Activated CD4-positive, alpha-beta memory T cell treated with anti-CD3 and anti-CD28 coated beads for 36 hours (primary cell): ENCODE measurements at places on chromosomes 2 and 18. TPM values are rescaled to one million over a fixed set of nuclear protein-coding genes. Genes with fewer than 3 reads are reported as not detected.

- no peak for DNase-seq
Measured at GRCh38 chr2:144470334-144470733, 49.6 kb downstream of the ZEB2 start.

GRCh38 chr18:36634573-36635216, 194.1 kb downstream of the TPGS2 start:
- DNase-seq = no peak

DNA sequence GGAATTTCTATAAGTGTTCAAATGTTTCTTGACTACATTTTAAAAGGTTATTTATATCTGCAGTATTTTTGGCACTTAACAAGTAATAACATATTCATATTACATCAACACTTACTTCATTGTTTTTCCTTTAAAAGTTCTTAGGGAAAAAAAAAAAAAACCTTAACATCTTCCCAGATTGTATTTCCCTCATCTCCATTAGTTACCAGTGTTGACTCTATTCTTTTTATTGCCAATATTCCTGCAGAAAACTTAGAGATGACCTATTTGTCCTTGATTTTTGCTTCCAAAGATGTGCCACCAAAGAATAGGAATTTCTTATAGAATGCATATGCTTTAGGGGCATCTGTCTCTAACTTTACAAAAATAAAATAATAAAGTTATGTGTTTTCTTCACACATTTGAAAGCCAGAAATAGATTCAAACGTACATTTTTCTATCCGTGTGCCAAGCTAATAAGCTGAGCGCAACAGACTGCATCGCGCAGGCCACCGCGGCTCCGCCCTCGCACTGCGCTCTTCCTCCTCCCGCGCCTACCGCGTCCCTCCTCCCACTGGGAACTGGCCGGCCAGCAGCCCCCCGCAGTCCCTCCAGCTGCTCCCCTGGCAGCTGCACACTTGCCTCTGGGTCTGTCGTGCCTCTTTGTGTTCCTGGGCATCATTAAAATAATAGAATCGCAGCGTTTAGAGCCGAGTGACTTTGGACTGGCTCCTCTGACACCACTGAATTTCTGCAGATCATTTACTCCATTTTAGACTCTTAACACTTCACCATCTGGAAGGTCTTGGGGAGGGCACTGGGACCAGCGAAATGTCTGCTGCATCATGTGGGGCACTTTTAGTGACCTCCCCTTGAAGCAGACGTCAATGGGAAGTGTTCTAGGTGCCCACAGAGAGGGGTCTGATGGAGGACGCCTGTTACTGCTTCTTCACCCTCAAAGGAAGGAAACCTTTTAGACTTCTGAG, 21.2 kb upstream of the NAB1 start:
- peak; percentile 25 for DNase-seq

DNA sequence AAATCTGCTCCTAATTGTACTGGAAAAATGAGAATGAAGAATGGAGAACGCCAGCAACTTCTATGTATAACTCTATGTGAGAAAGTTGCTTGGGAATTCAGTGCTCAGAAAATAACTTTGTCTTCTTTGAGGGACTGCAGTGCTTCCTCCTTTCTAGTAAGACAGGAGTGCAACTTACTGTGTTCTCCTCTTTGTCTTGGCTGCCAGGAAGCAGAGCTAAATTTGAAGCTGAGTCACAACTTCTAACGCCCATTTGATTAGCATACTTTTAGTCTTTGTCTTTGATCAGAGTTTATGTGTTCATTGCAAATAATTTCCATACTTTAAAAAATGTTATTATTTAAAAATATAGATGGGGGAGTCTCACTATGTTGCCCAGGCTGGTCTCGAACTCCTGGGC, 6.6 kb downstream of the ARHGAP25 start:
- DNase-seq = no peak

GRCh38 chr2:64661741-64662169, 8.0 kb upstream of the SERTAD2 start:
- DNase-seq = no peak

DNA sequence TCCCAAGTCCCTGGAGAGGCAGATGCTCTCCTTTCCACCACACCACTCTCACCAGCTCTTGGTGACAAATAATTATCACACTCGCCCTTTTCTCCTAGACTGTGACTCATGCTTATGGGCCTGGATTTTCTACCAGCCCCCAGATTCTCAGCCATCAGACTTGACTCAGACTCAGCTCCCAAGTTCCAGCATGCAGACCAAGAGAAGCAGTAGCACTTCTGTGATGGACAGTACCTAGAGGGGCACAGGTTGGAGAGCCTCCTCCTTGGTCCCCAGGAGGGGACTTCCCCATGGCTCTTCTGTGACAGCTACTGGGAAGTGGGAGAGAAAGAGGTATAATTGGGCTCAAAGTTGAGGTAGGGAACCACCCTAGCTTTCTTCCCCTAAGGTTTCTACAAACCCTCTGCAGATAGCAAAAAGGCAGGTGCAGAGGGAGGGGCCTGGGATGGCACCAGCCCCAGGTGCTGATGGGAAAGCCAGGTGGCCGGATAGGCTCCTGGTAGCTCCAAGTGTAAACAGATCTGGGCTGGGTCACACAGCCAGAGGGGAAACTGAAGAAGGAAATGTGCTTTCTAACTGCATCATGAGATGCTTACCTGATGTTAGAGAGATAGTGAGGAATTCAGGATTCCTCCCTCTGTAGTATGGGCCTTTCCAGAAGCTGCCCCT, 4.1 kb downstream of the TCF23 start:
- DNase-seq = no peak

- no peak for DNase-seq
Measured at GRCh38 chr18:40380686-40381439, 1574.2 kb upstream of the PIK3C3 start.

DNA sequence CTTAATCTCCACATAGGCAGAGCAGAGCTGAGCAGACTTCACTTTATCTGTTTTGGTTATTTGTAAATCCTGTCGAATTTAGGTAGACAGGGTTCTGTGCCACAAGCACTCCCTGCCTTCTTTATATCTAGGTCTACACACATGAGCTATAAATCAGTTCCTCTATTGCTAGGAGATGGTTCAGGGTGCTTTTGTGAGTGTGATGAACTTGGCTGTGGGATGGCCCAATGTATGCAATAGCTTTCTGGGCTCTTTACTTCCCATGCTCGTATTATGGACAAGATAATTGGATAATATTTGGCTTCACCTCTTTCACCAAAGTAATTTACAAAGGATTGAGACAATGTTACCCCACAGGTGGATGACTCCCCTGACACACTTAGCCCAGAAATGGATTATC, 72.2 kb downstream of the PLB1 start:
- no peak for DNase-seq

DNA sequence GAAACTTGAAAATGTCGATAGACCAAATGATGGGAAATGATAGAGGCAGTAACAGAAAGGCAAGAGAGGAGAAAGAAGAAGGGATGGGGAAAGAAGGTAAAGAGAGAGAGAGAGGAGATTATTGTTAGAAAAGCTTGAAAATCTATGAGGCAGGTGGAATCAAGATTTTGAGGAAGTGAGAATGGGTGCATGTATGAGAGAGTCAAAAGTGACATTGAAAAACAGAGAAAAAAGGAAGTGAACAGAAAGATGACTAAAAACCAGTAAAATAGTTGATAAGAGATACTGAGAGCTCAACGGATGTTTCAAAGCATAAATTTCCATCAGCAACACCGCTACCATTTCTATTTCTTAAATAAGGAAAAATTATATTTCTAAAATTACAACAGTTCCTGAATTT, 327.4 kb upstream of the CWC22 start:
- DNase-seq = no peak

DNA sequence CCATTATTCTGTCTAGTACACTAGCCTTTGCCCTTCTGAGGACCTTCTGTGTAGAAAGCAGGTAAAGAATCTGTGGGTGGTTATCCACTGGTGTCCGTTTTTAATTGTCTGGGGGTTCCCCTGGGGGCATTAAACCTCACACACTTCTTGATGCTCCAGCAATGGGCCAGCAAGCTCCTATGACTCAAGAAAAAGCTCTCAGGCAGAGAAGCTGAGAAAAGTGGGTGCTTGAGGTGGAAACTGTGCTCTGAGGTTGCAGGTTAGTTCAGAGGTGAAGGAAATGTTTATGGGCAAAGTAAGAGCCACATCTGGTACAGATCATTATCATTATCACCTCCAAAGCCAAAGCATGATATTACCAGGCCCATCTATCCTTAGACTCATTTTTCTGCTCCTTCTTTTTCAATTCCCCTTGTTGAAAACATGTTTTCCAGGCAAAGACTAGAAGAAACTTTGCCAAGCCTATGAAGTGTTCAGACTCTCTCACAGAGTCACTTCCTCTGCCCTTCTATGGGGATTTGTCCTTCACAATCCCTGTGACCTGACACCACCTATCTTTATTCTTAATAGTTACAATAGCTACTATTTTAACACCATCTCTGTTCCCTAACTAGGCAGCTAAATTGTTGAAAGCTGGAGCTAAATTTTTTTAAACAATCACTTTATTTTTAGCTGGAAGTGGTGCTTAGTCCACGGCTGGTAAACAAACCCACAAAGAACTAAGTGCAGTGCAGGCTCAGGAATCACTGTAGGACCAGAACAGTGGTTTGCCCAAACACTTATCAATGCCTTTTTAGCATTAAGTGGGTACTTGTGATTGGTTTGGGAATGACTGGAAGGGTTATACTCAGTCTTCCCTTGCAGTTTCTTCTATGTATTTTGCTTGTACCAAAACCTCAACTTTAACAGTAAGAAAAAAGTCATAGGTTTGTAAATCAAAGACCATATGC, 512.8 kb upstream of the POU3F3 start:
- no peak for DNase-seq

- DNase-seq = no peak
Measured at GRCh38 chr18:62569081-62569655, 46.3 kb downstream of the ZCCHC2 start.

DNA sequence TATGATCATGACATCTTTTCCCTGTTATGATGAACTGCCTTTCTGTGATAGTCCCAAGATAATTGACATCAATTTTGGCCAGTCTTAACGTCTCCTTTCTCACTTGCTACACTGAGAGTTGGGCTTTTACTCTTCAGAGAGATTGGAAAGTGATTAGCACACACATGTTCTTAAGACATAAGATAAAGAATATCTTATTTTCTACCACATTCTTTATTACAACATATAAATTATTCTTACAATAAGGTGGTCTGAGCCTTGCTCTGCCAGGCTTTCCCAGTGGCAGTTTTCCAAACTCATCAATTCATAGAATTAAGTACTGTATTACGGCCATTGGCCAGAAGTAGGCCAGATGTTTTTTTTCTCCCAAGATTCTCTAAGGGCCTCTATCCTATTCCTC, 5.7 kb upstream of the DSC3 start:
- no peak for DNase-seq

GRCh38 chr2:109435901-109436598, 177.7 kb downstream of the SEPTIN10 start:
- DNase-seq = no peak

- DNase-seq = peak; percentile 22
Measured at GRCh38 chr2:174158003-174158402, 90.3 kb downstream of the OLA1 start.

- no peak for DNase-seq
Measured at GRCh38 chr2:174259981-174260380, 11.6 kb upstream of the OLA1 start.

GRCh38 chr2:52886556-52886955, 881.0 kb upstream of the CHAC2 start:
- no peak for DNase-seq

- peak; percentile 10 for DNase-seq
Measured at GRCh38 chr2:38737925-38738324, 13.2 kb downstream of the SRSF7 start.

- DNase-seq = no peak
Measured at GRCh38 chr2:10167316-10167715, 44.8 kb downstream of the RRM2 start.

DNA sequence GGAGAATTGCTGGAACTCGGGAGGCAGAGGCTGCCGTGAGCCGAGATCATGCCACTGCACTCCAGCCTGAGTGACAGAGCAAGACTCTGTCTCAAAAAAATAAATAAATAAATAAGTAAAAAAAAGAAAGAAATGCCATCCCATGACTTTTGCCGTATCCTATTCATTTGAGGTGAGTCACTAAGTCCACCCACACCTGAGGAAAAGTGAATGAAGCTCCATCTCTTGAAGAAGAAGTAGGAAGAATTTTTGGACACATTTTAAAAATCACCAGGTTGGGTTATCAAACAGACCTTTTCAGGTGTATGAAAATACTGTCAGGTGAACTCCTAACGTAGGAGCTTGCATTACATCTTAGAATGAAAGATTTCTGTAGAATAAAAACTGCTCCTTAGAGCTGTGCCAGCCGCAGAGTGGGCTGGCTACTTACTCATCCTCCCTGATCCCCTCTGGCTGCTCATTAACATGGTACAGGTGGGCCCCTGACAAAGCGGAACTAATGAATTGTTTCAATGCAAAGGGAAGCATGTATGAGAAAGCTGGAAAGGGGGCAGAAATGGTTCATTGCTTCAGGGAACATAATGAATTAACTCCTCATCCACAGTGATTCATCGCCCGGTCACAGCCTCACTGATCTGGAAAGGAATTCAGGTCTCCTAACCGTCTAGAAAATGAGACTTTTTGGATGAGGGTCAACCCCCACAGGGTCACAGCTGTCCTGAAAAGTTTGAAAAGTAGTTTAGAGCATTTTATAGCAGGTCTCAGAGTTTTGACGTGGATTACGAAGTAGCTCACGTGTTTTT, 191.4 kb downstream of the SPP2 start:
- DNase-seq = no peak

- DNase-seq = no peak
Measured at GRCh38 chr2:6470518-6470917, 395.2 kb downstream of the CMPK2 start.

GRCh38 chr2:47844162-47844561, 61.2 kb downstream of the MSH6 start:
- no peak for DNase-seq

DNA sequence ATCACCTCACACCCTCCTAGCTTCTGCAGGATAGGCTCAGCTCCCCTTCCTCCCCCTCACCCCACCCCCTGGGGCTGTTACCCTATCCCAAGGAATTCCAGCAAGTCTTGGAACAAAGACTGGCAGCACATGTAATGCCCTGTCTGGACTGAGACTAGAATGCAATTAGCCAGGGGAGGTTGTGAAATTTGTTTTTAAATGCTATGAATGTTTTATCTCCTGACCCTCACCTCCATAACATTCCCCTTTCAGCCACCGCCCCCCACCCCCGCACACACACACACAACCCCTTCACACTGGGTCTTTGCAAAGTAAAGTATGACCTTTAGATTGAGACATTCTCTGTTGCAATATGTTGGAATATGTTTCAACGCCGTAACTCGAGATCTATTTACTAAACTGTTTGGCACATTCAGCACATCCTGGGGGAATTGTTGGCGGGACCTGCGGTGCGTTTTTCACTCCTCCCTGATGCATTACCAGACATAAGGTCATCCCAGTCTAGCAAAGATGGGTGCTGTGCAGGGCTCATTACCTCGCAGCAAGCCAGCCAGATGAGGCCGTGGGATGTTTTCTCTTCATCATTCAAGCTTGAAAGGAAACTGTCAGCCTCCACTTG, 290.7 kb upstream of the SLC14A2 start:
- DNase-seq = no peak

- no peak for DNase-seq
Measured at GRCh38 chr2:223826995-223827394, 10.4 kb downstream of the AP1S3 start.

Gene TEX44
- total RNA-seq = not detected

Gene ALKAL2
- not detected for total RNA-seq

Gene CYTIP
- total RNA-seq = 388 TPM

Gene CROCC2
- total RNA-seq = not detected

Gene SLC19A3
- not detected for total RNA-seq

Gene BOK
- 0.10 TPM for total RNA-seq

Gene CTLA4
- 245 TPM for total RNA-seq

Gene RETSAT
- total RNA-seq = 22.8 TPM

Gene NEURL3
- 1.1 TPM for total RNA-seq
